GOT3 (cell line): ENCODE measurements at places on chromosomes 1 and 21.
A peak's percentile ranks its signal among the peaks of the same experiment; 100 is the strongest.

GRCh38 chr1:226444901-226445300, 37.0 kb upstream of the PARP1 start:
- DNase-seq, result no peak

DNA sequence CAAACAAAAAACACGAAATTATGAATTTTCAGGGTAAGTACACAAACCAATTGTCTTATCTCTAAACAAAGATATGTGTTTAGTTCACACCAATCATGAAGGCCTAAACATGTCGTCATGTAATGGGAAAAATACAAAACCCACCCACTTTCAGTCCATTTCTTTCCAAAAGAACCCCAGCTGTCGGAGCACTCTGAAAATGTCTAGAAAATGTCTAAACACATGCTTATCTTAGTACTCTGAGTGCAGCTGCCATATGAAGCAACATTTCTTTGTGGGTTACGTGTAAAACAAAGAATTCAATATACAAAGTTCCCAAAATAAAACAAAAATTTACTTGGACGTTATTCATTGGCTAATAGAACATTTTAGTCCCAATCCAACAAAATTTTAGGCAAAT, 22.7 kb downstream of the SERBP1 start:
- DNase-seq, result no peak

DNA sequence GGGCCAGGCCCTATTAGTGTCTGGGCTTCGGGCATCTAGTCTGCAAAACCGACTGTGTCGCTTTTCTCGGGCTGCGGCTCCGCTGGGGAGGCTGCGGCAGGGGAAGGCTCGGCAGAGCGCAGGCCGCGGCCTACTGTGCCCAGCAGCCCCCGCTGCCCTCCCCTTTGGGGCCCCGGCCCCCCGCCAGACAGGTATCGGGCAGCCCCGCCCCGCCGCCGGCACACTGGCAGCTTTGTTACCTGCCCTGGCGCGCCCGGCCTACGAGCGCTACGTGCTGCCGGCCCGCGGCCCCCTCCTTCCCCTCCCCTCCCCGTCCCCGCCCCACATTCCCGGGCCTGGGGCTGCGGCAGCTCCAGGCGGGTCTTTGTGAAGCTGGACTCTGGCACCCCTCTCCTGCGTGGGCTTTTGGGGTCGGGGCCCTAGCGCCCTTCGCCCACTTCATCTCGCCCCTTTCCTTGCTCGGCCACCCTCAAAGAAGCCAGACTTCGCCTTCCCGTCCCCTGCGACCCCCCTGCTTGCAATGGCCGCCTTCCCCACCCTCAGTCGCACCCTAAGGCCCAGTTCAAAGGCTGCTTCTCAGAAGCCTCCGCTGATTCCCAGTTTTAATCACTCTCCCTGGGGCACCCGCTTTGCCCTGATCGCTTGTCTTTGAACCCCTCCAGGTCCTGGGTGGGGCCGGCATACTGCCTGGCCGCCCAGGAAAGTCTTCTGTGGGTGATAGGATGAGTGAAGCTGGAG, 48.9 kb upstream of the SLC2A1 start:
- no peak for DNase-seq

- no peak for DNase-seq
Observed at GRCh38 chr1:32099426-32099825, 8.4 kb upstream of the KPNA6 start.

GRCh38 chr1:224430511-224431113, 4.0 kb downstream of the WDR26 start:
- no peak for DNase-seq

GRCh38 chr1:245599371-245600174, 444.8 kb downstream of the KIF26B start:
- peak; percentile 61 for DNase-seq

GRCh38 chr1:214854126-214854875, 228.2 kb upstream of the KCNK2 start:
- no peak for DNase-seq

DNA sequence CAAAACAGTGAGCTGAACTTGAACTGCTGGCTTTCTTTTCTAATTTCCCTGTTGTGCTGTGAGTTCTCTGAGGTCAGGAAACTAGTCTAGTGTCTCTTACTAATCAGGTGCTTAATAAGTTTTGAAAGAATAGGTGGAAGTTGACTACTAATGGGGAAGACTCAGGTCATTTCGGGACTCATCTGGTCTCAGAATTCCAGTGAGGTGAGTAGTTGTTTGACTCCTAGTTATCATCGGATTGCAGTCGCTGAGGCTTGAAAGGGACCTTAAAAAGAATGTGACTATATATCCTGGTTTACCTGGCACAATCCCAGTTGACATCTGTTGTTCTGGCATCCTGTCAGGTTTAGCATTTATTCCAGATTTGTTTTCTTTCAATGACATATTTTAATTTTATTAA, 81.4 kb upstream of the SPAG17 start:
- DNase-seq, result no peak

- DNase-seq, result no peak
Observed at GRCh38 chr1:30892671-30893073, 15.9 kb downstream of the SDC3 start.

- no peak for DNase-seq
Observed at GRCh38 chr21:22174746-22175145, 1176.5 kb downstream of the NCAM2 start.

GRCh38 chr1:106675558-106675957, 380.9 kb upstream of the PRMT6 start:
- DNase-seq, result no peak

DNA sequence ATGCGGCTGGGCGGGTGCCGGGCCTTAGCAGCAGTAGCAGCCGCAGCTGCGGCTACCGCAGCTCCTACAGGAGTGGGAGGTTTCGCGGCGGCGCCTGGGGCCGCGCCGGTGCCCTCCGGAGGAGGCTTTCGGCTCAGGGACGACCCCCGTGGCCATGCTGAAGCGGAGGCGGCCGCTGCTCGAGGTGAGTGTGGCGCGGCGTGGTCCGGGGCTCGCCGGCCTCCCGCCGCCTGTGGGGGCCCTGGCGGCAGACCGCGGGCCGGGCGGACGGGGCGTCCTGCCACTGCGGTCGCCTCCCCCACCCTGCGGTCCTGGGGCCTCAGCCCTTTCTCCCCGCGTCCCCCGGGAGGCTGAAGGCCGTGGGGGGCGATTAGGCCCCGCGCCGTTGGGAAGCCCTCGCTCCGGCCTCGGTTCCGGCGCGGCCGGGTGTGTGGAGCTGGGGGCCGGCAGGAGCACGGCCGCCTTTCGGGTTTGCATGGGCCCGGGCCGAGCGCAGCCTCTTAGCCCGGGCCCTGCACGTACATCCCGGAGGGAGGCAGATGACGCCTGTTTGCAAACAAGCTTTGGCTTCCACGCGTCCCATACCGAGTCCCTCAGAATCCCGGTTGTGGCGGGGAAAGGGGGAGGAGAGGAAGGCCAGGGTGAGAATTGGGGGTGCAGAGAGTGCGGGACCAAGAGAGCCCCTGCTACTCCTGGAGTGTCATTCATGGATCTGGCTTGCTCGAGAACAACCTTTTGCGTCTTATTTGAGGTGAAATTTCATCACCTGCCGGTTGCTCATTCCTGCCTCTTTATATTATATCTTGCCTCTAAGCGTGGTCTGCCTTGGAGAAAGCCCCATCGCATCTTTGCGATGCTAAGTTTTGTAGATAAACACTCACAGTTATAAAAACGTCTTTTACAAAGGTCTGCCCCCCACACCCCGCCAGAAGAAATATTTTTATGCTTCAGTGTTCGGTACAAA, 613 bp downstream of the ZFYVE9 start:
- DNase-seq, result peak; percentile 54

GRCh38 chr1:243882276-243882675, 32.2 kb upstream of the AKT3 start:
- no peak for DNase-seq

- no peak for DNase-seq
Observed at GRCh38 chr1:41905093-41905675, 13.5 kb downstream of the HIVEP3 start.

DNA sequence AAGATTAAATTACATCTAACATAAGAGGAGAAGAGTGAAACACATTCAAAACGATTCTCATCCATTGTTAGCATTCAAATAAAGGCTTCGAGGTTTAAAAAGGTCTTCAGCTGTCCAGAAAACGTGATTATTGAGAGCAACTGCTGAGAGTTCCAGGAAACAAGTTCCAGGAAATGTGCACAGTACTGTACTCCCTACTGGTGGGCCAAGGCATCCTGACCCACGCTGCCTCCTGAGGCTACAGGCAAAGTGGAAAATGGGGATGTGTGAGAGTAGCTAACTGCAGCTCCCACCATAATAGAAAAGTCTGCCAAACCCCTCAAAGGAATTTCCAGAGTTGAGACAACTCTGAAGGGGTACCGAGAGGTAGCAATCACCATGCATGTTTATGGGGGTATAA, 2.0 kb downstream of the VAV3 start:
- DNase-seq, result no peak

DNA sequence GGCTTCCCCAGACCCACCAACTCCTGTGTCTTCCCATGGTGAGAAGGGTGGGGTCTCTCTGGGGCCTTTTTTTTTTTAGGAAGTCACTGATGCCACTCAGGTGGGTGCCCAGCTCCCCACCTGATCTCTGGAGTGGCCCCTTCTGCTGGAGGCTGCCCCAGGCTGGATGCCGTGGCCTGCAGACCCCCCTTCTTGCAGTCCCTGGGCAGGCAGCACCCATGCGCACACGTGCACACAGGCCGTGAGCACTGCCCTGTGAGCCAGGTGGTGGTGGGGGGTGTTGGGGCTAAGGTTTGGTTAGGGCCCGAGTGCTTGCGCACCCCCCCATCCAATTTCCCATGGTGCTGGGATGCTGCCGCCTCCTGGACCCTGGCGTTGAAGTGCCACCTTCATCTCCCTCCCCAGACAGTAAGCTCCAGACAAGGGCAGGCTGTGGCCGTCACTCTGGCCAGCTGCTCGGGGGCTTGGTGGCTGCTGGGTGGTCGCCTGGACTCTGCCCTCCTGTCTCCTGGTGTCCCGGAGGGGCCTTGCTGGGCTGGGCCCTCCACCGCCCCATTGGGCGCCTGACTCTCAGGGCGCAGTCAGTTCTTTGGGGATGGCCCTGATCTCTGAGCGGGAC, 50.6 kb downstream of the SKI start:
- DNase-seq, result no peak
